ENCODE measurements at places on chromosomes 12 and 14.
A peak's percentile ranks its signal among the peaks of the same experiment; 100 is the strongest.

- DNase-seq: no peak
Measured at GRCh38 chr12:39966721-39967120, 139.2 kb downstream of the SLC2A13 start.

DNA sequence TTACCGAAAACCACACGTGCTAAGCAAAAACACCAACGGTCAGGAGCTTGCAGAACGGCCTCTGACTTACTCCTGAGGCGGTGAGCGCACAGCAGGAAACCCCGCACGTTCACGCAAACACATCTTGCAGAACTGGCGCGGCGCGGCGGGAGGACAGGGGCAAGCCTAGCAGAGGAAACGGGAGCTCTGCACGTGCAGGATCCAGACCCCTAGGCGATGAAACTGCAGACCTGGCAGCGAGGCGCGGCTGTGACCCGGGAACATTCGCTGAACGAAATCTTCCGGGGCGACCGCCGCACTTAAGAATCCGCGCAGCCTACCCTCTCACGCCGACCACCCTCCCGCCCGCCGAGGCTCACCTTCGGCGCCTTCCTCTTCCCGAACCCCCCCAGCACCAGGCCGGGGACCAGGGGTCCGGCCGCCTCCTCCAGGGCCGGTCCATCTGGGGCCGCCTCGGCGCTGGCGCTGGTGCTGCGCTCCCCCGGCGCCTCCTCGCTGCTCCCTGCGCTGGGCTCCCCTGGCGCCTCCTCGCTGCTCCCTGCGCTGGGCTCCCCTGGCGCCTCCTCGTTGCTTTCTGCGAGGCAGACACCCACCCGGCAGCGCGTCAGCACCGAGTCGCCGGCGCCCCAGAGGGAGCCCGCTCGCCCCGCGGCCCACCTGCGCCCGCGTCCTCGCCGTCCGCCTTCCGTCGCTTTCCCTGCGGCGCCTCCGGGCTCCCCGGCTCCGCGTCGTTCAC is 615 bp downstream of the DDX51 start:
- no peak for DNase-seq

GRCh38 chr14:28776482-28777266 is 10.1 kb downstream of the FOXG1 start:
- no peak for DNase-seq

DNA sequence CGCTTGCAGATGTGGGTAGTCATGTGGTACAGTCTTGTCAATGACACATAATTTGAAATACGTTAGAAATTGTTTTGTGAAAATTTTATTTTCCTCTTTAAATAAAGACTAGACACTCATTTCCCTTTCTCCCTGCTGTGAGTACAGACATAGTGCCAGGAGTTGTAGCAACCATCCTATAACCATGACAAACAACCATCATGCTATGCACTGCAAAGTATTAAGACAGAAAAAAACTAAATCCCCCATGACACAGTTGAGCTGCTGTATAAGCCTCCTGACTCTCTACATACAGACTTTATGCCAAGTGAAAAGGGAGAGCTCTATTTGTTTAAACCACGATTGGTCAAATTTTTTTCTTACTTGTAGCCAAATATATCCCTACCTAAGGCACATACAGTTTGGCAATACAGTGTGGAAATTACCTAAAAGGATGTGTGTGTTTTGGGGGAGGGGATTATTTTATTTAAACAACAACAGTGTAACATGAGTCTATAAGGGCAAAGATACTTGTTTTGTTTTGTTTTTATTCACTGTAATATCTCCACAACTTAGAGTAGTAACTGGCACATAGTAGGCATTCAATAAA is 45.0 kb upstream of the KRR1 start:
- no peak for DNase-seq

- DNase-seq: no peak
Measured at GRCh38 chr14:34426313-34427295, 35.4 kb downstream of the SPTSSA start.

GRCh38 chr14:22336031-22336430 is 253.0 kb downstream of the DAD1 start:
- DNase-seq: no peak

DNA sequence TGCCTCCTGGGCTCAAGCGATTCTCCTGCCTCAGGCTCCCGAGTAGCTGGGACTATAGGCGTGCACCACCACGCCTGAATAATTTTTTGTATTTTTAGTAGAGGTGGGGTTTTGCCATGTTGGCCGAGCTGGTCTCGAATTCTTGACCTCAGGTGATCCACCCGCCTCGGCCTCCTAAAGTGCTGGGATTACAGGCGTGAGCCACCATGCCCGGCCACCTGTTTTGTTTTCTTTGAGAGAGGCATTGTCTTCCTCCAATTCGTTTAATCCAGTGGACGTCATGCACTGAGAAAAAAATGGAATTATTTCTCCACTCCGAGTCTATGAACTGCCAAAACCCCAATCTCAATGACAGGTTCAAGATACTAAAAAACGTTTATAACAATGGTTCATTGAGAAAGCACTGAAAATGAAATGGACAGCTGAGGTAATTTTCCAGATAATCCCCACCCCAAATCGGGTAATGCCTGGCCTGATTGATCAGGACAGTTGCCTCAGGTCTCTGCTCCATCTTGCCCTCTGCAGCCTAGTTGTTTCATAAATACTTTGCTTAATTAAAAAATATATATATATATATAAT is 132.7 kb upstream of the PARP11 start:
- no peak for DNase-seq

DNA sequence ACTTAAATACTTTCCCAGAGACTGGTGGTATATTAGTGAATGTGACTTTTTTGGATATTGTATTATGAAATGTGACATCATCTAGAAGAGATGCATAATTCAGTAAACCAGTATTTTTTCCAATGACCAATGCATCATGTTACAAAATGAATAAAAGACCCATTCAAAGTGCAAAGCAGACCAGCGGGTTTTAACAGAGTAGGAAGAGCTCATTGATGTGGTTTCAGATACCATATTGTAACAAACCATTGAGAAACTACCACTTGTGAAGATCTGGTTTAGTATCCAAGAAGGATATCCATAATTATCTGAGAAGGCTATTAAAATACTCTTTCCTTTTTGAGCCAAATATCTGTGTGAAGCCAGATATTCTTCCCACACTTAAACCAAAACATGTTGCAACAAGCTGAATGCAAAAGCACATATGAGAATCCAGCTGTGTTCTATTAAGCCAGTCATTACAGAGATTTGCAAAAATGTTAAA is 47.7 kb downstream of the MVK start:
- DNase-seq: no peak

GRCh38 chr14:54532111-54533012 is 22.7 kb downstream of the CGRRF1 start:
- no peak for DNase-seq

DNA sequence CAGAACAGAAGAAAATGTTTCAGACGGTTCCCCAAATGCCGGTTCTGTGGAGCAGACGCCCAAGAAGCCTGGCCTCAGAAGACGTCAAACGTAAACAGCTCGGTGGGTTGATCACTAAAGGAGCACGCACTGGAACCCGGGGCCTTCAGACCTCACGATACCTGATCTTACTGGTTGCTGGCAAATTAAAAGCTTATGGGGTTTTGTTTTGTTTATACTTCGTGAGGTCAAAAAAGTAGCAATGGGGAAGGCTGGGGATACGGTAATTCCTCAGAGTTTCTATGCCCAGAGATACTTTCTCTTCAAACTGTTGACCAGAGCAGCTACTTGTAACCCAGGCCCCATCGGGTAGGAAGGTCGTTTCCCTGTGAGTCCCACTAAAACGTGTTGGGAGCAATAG is 1.7 kb downstream of the CDKN1B start:
- peak; percentile 42 for DNase-seq

- DNase-seq: peak; percentile 83
Measured at GRCh38 chr12:112978163-112979040, at the start of gene OAS2. Gene OAS2 (plus strand): TSS chr12:112978519. CDS start chr12:112978609, 90 bp downstream.

DNA sequence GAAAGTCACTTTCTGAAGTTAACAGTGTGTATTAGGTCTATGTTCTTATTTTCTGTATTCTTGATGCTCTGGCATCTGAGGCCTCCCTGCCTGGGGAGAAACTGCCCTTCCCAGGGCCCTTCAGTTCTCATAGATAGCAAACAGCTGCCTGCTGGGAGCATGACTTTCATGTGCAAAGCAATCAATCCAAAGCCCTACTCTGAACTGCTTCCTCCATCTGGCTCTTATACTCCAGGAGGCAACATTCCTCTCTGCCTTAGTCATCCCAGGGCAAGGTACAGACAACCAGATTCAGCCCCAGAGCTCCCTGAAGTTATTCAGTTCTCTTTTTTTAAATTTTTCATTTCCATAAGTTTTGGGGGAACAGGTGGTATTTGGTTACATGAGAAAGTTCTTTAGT is 41.7 kb upstream of the RIN3 start:
- DNase-seq: no peak

DNA sequence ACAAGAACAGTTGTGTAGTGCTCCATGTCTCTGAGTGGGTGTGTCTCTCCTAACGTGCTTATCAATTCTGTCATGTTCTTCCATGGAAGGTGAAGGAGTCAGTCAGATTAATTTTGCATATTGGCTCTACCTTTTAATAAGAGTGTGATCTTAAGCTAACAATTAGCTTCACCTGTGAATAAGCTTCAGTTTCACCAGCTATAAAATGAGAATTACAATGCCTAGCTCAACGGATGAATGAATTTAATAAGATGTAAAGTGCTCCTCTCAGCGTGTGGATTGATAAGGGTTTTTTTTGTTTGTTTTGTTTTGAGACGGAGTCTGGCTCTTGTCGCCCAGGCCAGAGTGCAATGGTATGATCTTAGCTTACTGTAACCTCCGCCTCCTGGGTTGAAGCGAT is 32.7 kb downstream of the CCDC175 start:
- DNase-seq: no peak

GRCh38 chr12:479161-479560 is 19.4 kb downstream of the B4GALNT3 start:
- DNase-seq: no peak

DNA sequence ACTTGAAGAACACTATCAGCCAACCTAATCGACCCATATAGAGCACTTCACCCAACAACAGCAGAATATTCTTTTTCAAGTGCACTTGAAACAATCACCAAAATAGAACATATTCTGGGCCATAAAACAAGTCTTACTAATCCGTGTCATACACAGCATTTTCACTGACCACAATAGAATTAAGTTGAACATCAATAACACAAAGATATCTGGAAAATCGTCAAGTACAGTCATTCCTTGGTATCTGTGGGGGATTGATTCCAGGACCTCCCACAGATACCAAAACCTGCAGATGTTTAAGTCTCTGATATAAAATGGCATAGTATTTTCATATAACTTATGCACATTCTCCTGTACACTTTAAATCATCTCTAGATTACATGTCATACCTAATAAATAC is 295.7 kb downstream of the BCL11B start:
- DNase-seq: no peak

DNA sequence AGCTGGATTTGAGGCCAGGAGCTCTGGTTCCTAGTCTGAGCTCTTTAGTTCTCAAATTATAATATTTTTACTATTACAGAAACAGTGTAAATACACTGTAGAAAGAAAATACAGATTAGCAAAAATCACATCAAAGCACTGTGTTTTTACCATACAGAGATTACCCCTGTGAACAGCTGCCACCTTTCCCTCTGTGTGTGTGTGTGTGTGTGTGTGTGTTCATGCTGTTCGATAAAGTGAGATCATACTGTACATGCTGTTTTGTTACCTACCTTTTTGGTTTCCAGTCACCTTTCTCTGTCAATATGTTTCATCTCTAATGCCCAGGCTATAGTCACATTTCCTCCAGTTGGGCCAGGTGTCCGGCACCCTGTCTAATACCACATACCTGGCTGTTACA is 26.9 kb downstream of the MVK start:
- no peak for DNase-seq

- no peak for DNase-seq
Measured at GRCh38 chr12:118150625-118151024, 14.7 kb downstream of the PEBP1 start.

GRCh38 chr14:54617467-54617866 is 50.5 kb downstream of the SAMD4A start:
- DNase-seq: no peak

DNA sequence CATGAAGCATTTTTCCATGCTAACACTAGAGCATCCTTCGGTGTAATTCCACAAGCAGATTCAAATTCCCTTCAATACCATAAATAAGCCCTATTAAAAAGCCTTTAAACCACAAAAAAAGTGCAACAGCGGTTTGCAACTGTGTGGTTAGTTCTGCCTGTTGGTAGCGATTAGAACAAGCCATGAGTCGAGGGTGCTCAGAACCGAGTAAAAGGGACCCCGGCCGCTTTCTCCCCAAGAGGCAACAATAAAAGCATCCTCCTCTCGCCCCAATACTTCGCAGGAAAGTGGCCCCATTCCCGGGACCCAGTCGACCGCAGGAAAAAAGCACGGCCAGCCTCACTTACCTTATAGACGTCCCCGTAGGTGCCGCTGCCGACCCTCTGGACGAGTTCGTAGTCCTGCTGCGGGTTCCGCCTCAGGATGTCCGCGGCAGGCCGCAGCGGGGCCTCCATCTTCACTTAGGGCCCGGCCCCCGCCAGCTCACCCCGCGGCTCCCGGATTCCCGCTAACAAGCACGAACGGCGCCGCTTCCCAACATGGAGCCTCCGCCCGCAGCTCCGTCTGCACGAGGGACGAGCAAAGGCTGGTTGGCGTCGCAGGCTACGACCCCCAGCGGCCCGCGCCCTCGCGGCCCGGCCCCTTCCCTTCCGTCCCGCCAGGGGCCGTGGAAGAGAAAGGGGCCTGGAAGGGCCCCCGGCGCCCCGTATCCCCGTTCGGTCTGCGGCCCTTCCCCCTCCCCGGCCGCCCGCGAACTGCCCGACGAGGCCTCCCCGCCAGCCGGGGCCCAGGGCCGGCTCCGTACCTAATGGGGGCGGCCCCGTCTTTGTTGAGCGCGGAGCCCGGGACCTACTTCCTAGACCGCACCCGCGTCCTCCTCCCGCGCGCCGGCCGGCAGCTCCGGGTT is 521 bp downstream of the MAP4K5 start:
- peak; percentile 17 for DNase-seq

DNA sequence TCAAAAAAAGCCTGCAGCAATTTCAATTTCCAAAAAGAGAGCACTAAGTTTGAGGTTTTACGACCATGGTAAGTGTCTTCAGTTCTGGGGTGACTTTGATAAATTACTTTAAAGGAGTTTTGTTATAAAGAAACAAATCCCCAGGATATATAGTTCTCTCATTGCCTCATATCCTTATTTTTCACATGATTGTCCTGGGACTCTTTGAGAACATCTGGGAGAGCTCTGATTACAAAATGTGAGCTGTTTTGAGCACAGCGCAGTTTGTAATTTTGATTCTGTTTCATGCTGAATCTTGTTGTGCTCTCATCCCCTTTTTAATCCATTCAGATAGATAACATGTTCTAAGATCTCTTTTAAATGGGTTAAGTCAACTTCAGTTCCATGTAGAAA is 67.7 kb upstream of the DCN start:
- no peak for DNase-seq

- no peak for DNase-seq
Measured at GRCh38 chr12:122318607-122319605, 52.6 kb upstream of the VPS33A start.

All from CD4-positive, alpha-beta T cell treated with Interleukin-4 for 1 hour (primary cell).